NCI-H2081 (cell line): ENCODE measurements at places on chromosomes 3 and 15.
A peak's percentile ranks its signal among the peaks of the same experiment; 100 is the strongest.

DNA sequence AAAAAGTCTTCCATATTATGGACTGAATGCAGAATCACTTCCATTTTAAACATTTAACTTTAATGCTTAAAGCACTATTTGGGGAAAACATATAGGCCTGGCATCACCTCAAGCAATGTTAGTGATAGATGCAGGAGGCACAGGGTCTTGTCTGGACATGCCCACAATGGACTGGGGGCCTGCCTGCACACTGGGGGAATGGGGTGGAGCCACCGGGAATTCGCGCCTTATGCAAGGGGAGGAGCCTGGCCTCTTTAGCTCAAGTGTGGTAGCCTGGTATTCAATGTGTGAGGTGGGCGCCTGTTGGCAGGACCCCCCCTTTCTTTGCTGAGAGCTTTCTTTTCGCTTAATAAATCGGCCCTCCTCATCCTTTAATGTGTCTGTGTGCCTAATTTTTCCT, 29.9 kb downstream of the ACKR4 start:
- no peak for DNase-seq

- no peak for DNase-seq
These were observed 61.5 kb upstream of the FNDC3B start for GRCh38 chr3:171977860-171978259.

GRCh38 chr3:173702561-173702960, 305.0 kb downstream of the NLGN1 start:
- DNase-seq, result no peak

GRCh38 chr3:157257101-157257500, 97.2 kb upstream of the CCNL1 start:
- DNase-seq, result no peak

DNA sequence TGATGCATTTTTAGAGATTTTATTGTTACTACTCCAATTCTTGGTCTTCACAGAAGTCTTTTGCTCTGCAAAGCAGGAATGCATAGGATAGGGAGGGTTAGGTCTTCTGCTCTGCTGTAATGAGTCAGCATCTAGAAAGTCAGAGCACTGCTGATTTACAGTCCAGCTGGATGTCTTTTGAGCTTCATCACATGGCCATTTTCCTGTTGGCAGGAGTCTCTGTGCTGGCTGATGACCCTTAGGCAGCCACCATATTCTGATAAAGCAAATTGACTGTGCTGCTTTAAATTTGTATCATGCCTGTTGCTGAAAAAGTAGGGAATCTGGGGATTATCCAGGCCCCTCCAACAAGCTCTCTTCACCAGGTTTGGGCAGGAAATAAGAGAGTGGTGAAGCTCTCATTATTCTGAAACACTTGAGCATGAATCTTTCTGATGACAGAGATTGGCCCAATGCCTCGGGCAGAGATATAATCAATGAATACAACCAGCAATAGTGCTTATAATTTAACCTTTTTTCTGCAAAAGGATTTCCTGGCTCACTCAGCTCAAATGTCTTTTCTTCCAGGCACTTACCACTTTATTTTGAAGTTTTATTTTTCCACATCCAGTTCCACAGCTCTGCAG, 9.7 kb upstream of the CRBN start:
- DNase-seq, result no peak

- peak; percentile 42 for DNase-seq
These were observed 40.9 kb downstream of the UACA start for GRCh38 chr15:70722266-70723121.

DNA sequence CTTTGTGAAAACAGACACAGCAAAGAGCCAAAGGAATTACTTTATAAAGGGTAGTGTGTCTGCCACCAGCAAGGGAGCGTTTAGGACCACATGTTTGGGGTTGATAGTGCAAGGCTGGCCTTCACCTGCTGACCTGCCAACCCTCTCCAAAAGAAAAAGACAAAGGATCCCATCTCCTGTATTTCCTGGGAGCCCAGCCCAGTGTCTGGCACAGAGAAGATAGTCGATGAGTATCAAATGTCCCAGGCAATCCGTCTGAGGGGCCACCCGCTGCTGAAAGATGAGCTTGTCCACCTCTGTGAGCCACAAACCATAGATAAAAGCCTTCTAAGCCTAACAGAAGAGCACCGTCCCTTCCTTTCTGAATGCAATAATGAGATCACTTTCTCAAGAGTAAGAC, 154.8 kb upstream of the CTNNB1 start:
- no peak for DNase-seq

GRCh38 chr15:89129123-89129815, 41.0 kb downstream of the ABHD2 start:
- peak; percentile 49 for DNase-seq
